ENCODE measurements at places on chromosomes 2 and 18. TPM values are rescaled to one million over a fixed set of nuclear protein-coding genes. Genes with fewer than 3 reads are reported as not detected.

Gene UGT1A3
- 20.8 TPM for total RNA-seq

Gene OBSL1
- total RNA-seq = 89.1 TPM

Gene RRM2
- 2.2 TPM for total RNA-seq

Gene SIX2
- 1.2 TPM for total RNA-seq

Gene ATF2
- total RNA-seq = 65.2 TPM

Gene RIT2
- not detected for total RNA-seq

Gene FBLN7
- 8.9 TPM for total RNA-seq

Gene MC4R
- total RNA-seq = not detected

Gene ANKRD29
- 8.0 TPM for total RNA-seq

Gene ABCG8
- not detected for total RNA-seq

Gene FBXO48
- 0.96 TPM for total RNA-seq

Gene IL36G
- total RNA-seq = not detected

Gene ELOA2
- total RNA-seq = not detected

Measured in ureter (tissue), 1 donor.